ENCODE measurements at places on chromosomes 5 and 9.

DNA sequence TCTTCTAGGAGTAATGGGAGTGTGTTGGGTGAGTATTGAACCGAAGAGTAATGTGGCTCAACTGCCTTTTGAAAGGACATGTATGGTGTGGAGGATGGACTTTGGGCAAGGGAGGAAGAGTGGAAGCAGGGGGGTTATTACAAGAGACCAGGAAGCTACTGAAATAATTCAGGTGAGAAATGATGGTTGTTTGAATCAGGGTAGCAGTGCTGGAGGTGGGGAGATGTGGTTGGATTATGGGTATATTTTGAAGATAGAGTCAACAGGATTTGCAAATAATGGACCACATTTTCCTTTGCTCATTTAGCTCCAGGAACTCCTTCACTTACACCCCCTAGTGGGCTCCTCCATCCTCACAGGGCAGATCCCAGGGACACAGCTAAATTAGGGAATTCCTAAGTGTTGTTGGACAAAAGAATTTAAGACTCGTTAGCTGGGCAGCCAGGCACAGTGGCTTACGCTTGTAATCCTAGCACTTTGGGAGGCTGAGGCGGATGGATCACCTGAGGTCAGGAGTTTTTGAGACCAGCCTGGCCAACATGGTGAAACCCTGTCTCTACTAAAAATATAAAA lies 1.2 kb upstream of the SLC4A9 start:
- no peak for DNase-seq
- H3K27ac ChIP-seq: no peak overlapping the region
- H3K4me1 ChIP-seq: peaks cover 15% of the 10 kb centered on the region

GRCh38 chr9:129501771-129502319 lies 119.1 kb downstream of the C9orf50 start:
- H3K4me3 ChIP-seq: no peak overlapping the region
- peaks cover 6% of the 10 kb centered on the region for H3K27me3 ChIP-seq
- peaks cover 5% of the 10 kb centered on the region for H3K4me1 ChIP-seq
- no peaks in the 10 kb centered on the region for H3K36me3 ChIP-seq

- no peak overlapping the region for H3K27ac ChIP-seq
- H3K4me1 ChIP-seq: no peaks in the 10 kb centered on the region
- H3K27me3 ChIP-seq: no peaks in the 10 kb centered on the region
- no peak for DNase-seq
- no peak overlapping the region for H3K4me3 ChIP-seq
These were observed 46.8 kb downstream of the EGFLAM start for GRCh38 chr5:38305148-38305547.

DNA sequence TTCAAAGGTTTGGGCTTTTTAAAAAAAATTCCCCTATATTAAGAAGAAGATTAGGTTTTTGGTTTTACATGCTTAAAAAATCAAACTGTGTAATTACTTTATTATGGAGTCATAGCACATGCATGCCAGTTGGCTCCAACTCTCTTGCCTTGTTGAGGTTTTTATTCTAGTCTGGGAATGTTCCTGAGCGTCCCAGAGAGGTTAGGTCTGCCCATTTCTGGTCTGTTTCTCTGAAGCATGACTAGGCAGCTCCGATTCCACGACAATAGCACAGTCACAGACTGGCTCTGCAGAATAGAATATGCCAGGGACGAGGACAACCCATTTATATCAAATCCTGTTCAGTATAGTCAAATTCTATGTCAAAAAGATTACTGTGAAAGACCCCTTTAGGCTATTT lies 217.0 kb downstream of the PCSK5 start:
- H3K36me3 ChIP-seq: no peaks in the 10 kb centered on the region
- H3K27me3 ChIP-seq: no peaks in the 10 kb centered on the region
- H3K27ac ChIP-seq: no peak overlapping the region
- DNase-seq: no peak
- no peak overlapping the region for H3K4me3 ChIP-seq

- no peak for DNase-seq
- H3K4me3 ChIP-seq: no peak overlapping the region
- H3K27ac ChIP-seq: no peak overlapping the region
- no peaks in the 10 kb centered on the region for H3K36me3 ChIP-seq
- no peaks in the 10 kb centered on the region for H3K4me1 ChIP-seq
- no peaks in the 10 kb centered on the region for H3K27me3 ChIP-seq
These were observed 502.6 kb upstream of the CDH6 start for GRCh38 chr5:30690931-30691330.

DNA sequence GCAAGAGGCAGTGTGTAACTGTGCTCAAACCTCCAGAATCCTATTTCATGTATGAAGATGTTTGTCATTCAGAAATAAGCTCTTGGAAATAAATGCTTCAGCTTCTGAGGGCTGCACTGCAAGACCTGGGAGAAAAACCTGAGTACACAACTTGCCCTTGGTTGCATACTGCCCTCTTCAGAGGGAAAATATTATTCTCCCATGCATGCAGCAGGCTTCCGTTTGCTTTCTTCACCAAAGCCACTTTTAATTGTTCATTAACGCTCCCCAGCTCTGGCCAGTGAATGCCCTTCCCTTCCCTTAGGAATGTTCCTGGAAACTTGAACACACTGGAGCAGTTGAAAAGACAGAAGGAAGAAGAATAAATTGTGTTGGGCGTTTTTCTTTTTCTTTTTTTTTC lies 2.5 kb upstream of the WHRN start:
- peaks cover 42% of the 10 kb centered on the region for H3K4me1 ChIP-seq
- no peak for DNase-seq
- no peak overlapping the region for H3K4me3 ChIP-seq
- H3K27me3 ChIP-seq: peaks cover 14% of the 10 kb centered on the region
- no peak overlapping the region for H3K27ac ChIP-seq
- H3K36me3 ChIP-seq: no peaks in the 10 kb centered on the region

All from activated B cell treated with CpG ODN at 0.5 μM for 24 hours (primary cell).